ENCODE measurements at places on chromosomes 7 and 10.

DNA sequence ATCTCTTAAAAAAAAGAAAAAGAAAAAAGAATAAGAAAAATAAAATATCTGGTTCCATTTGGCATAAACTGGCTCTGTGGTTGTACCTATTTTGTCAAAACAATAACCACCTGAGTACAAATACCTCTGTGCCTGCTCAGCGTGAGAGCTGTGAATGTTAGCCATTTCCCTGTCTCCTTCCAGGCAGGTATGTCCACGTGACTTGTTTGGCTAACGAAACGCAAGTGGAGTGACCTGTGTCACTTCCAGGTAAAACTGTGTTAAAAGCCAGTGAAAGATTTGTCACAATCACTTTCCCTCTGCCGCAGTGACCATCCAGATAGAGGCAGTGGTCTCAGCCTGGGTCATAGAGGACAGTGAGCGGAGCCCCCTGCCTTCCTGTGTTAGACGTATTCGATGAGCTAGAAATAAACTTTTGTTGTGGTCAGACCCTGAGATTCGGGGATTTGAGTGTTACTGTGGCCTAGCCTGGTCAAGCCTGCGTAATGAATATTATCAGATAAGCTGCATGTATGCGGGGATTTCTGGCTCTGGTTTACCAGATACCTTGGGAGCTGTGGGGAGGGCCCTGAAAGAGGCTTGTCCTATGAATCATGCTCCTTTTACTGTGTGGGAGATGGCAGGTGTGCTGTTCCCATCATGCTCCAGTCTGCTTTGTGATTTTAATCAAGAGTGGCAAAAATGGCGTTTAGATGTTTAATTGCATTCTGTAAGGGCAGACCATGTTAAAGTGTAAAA lies 3.8 kb downstream of the PTER start:
- no peak for DNase-seq

GRCh38 chr7:20383351-20383750 lies 52.7 kb downstream of the ITGB8 start:
- no peak for DNase-seq

DNA sequence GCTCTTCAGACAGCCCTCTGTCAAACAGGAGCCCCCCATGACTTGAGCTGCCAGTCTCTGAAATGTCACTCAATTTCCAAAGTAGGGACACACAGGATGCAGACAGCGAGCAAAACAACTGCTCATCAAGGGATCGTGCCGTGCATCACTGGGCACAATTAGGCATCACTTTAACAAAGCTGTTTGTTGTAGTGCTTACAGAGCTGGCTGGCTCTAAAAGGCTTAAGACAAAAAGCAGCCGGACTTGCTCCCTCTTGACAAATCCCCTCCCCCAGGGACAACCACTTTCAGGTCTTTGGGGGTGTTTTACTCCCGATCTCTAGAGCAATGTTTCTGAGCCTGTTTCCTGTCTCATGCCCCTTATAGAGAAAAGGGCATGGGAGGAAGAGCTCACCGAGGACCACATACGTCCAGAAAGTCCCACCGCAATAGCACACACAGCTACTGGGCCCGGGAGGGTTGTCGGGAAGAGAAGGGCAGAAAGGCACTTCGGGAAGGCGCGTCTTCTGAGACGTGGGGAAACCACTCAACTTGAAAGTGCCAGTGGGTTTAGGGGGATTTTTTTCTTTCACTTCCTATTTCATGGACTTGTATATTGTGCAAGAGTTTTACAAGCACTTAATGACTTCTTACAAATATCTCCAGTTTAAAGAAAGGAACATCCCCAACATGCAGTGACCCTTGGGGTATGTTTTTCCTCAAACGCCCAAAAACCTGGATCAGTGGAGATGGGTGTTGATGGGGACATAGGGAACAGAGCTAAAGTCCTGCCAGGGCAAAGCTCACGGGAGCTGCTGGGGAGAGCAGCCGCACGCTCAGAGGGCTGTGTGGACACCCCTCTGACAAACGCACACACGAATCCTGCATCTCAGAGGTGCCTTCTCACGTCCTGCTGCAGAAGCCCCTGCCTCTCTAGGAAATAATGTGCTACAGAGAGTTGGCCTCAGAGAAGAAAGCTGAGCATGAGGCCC lies 27.1 kb downstream of the LRRC20 start:
- DNase-seq = no peak

- no peak for DNase-seq
Observed at GRCh38 chr10:76229341-76229740, 797.9 kb downstream of the LRMDA start.

- DNase-seq = peak; percentile 30
Observed at GRCh38 chr7:141074162-141074991, 513 bp downstream of the TMEM178B start.

DNA sequence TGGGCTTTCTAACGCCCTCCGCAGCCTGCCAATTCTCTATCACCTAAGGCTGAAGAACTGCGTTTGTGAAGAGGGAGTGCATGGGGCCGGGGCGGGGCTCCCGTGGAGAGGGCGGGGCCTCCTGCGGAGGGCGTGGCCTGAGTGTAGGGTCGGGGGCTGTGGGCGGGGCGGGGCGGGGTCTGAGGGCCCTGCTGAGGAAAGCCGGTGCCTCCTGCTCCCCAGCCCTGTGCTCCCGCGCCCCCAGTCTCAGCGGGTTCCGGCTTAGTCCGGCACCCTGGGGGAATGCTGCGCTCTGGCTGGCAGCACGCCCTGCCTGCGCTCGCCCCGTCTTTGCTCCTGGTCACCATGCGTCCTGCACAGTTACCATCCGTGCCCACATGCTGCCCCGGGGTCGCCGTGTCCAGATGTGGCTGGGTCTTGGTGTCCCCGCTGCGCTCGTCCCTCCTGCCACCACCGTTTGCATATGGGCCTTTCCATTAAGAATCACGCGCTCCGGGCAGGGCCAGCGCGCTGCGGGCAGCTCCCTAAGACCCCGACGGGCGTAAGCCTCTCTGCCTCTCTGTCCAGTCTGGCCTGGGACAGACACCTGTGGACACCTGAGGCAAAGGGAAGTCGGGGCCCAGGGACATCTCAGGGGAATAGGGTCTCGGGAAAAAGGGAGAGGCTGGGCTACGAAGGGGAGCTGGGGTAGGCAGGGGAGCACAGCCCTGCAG lies 144.0 kb upstream of the RET start:
- no peak for DNase-seq

- DNase-seq = no peak
Observed at GRCh38 chr10:22837351-22837750, 90.5 kb upstream of the ARMC3 start.
